Esophagus squamous epithelium (tissue), 5 donors: ENCODE measurements at places on chromosomes 2 and 18.

DNA sequence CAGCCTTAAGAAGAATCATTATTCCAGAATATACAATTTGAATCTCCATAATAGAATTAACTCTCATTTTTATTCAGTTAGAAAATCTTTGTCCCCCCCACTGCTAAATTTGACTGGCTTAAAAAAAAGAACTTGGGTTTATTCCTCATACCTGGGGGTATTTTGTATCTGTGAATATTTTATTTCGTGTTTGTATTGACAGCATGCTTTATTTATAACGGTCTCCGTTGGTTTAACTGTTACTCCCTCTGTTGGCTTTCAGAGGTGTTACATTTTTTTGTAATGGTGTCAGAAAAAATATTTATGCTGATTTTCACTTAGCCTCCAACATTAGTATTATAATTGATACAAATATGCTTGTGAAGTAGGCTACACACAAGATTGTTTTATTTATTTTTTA lies 109.1 kb downstream of the HAUS1 start:
- DNase-seq: no peak
- H3K4me3 ChIP-seq: no peak overlapping the region
- peaks cover 6% of the 10 kb centered on the region for H3K36me3 ChIP-seq
- H3K27me3 ChIP-seq: no peaks in the 10 kb centered on the region

GRCh38 chr2:134282629-134283400 lies 28.9 kb downstream of the MGAT5 start:
- no peaks in the 10 kb centered on the region for H3K27me3 ChIP-seq
- no peaks in the 10 kb centered on the region for H3K36me3 ChIP-seq
- DNase-seq: no peak
- H3K4me3 ChIP-seq: no peak overlapping the region
- H3K27ac ChIP-seq: no peak overlapping the region
- H3K4me1 ChIP-seq: peaks cover 5% of the 10 kb centered on the region

DNA sequence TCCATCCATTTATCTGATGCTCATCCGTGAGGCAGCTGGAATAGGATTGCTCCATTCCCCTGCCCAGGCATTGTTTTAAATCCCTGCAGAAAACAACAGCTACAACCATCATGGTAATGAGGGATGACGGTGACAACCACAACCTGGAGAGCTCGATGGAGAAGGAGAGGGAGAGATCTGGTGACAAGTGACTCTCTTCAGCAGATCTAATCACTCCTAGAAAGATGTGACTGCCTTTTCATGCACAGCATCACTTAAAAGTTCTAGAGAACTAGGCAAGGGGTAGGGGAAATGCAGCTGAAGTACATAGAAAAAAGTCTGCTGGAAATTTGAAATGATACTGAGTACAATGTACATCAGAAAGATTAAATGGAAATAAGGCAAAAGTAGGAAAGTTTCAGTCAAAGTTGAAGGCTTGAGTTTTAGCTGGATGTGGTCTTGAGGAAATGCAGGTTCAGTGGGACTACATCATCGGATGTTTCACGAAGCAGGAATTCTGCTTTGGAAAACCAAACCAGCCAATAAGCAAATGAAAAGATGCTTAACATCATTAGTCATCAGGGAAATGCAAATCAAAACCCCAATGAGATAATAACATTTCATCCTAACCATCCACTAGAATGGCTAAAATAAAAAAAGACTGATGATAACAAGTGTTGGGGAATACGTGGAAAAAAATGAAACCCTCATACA lies 6.8 kb upstream of the ARHGAP25 start:
- no peaks in the 10 kb centered on the region for H3K27me3 ChIP-seq
- DNase-seq: no peak
- peaks cover 13% of the 10 kb centered on the region for H3K4me1 ChIP-seq
- H3K36me3 ChIP-seq: no peaks in the 10 kb centered on the region
- H3K27ac ChIP-seq: no peak overlapping the region

- no peak for DNase-seq
- H3K27me3 ChIP-seq: no peaks in the 10 kb centered on the region
- H3K27ac ChIP-seq: no peak overlapping the region
- H3K4me1 ChIP-seq: no peaks in the 10 kb centered on the region
Measured at GRCh38 chr2:168757223-168757622, 45.2 kb upstream of the NOSTRIN start.

DNA sequence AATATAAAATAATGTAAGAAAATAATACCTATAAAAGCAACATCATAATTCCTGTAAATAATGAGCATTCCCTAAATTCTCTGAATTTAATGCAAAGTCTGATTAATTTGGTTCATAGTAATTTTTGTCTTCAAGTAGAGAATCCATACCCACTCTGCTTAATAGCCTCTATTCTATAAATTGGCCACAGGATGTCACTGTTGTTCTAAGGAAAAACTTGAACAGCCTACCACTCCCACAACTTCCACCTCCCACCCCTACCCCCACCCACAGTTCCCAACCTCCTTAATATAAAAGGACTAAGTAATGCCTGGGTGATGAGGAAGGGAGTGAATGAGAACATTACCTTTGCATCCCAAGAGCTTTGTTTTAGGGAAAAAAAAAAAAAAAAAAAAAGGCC lies 27.2 kb upstream of the BBS5 start:
- no peak for DNase-seq
- no peaks in the 10 kb centered on the region for H3K4me1 ChIP-seq
- H3K27me3 ChIP-seq: no peaks in the 10 kb centered on the region

GRCh38 chr2:51695531-51695930 lies 663.6 kb upstream of the NRXN1 start:
- no peak overlapping the region for H3K27ac ChIP-seq
- H3K36me3 ChIP-seq: no peaks in the 10 kb centered on the region
- no peak overlapping the region for H3K4me3 ChIP-seq

GRCh38 chr18:7609617-7610016 lies 42.5 kb downstream of the PTPRM start:
- H3K4me3 ChIP-seq: no peak overlapping the region
- peaks cover 23% of the 10 kb centered on the region for H3K4me1 ChIP-seq
- no peaks in the 10 kb centered on the region for H3K36me3 ChIP-seq
- no peak overlapping the region for H3K27ac ChIP-seq

DNA sequence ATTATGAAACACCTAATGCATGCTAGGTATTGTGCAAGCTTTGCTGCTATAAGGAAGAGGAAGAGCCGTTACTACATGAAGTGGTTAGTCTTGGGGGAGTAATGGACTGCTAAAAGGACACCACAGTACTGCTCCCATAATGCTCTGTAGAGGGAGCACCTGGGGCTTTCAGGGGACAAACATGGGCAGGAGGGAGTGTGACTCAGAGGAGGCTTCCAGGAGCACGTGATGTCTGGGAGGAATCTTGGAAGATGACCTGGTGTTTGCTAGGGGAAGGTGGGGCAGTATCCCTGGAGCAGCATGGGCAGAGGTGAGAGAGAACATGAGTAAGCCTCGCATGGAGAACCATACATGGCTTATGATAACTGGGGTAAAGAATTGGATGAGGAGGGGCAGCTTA lies 18.8 kb downstream of the MAPK4 start:
- H3K4me1 ChIP-seq: no peaks in the 10 kb centered on the region
- H3K27ac ChIP-seq: no peak overlapping the region
- peaks cover 13% of the 10 kb centered on the region for H3K27me3 ChIP-seq
- no peak for DNase-seq

GRCh38 chr18:32542221-32542798 lies 71.6 kb upstream of the GAREM1 start:
- no peaks in the 10 kb centered on the region for H3K36me3 ChIP-seq
- no peak for DNase-seq
- H3K27me3 ChIP-seq: no peaks in the 10 kb centered on the region
- no peaks in the 10 kb centered on the region for H3K4me1 ChIP-seq

- peak overlapping the region; percentile 3 for H3K27ac ChIP-seq
- no peak for DNase-seq
- no peaks in the 10 kb centered on the region for H3K36me3 ChIP-seq
- H3K4me1 ChIP-seq: peaks cover 9% of the 10 kb centered on the region
- no peak overlapping the region for H3K4me3 ChIP-seq
Measured at GRCh38 chr2:162258169-162258568, 14.9 kb upstream of the FAP start.

DNA sequence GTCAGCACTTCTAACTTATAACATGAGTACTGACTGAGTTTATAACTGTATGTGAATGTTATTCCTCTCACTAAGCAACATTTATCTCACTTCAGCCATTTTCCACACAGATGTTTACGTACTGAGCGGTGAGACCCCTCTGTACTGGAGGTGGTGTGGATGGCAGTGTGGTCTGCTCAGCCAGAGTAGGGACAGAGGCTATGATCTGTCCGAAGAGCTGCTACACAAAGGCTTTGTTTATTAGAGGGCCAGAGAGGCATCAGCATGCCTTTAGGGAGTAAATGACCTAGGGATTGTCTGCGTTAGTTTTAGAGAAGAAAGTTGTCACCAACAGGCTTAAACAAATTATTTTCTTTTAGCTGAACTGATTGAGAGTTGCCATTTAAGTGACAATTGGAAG lies 23.2 kb upstream of the TACR1 start:
- no peak for DNase-seq
- no peaks in the 10 kb centered on the region for H3K4me1 ChIP-seq
- no peaks in the 10 kb centered on the region for H3K36me3 ChIP-seq
- H3K27me3 ChIP-seq: no peaks in the 10 kb centered on the region

GRCh38 chr2:175679728-175680127 lies 322.3 kb downstream of the LNPK start:
- H3K27ac ChIP-seq: no peak overlapping the region
- no peak overlapping the region for H3K4me3 ChIP-seq
- H3K4me1 ChIP-seq: no peaks in the 10 kb centered on the region
- H3K27me3 ChIP-seq: no peaks in the 10 kb centered on the region

GRCh38 chr2:217063238-217063755 lies 203.4 kb upstream of the TNP1 start:
- H3K36me3 ChIP-seq: no peaks in the 10 kb centered on the region
- H3K27me3 ChIP-seq: no peaks in the 10 kb centered on the region
- H3K27ac ChIP-seq: no peak overlapping the region
- H3K4me3 ChIP-seq: no peak overlapping the region
- peaks cover 13% of the 10 kb centered on the region for H3K4me1 ChIP-seq

DNA sequence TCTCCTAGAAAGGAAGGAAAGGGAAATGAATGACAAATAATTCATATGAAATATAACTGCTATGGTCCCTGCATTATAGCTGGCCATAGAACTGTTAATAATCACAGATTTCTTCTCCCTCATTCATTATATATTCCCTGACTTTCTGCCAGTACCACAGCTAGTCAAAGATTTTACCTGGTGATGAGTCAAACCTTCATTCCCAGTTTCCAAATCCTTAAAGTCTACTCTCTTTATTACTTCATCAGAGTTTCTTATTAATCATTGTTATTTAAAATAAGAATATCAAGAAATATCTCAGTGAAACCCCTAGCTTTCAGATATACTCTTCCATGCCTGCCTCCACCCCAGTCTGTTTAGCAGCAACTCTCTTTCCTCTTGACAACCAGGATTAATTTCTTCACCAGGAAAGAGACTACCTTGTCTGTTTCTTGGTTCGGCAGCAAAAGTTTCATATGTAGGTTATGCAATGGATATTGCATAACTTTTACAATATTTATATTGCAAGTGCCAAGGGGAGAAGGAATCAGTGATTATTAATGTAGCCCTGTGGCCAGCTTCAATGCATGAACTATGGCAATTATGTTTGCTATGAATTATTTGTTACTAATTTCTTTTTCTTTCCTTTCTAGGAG lies 533.8 kb downstream of the FBXO15 start:
- no peaks in the 10 kb centered on the region for H3K27me3 ChIP-seq
- H3K27ac ChIP-seq: no peak overlapping the region
- H3K4me1 ChIP-seq: no peaks in the 10 kb centered on the region
- DNase-seq: no peak
- no peaks in the 10 kb centered on the region for H3K36me3 ChIP-seq
- H3K4me3 ChIP-seq: no peak overlapping the region

- H3K4me1 ChIP-seq: no peaks in the 10 kb centered on the region
- no peak overlapping the region for H3K27ac ChIP-seq
- no peaks in the 10 kb centered on the region for H3K36me3 ChIP-seq
- no peaks in the 10 kb centered on the region for H3K27me3 ChIP-seq
Measured at GRCh38 chr2:15010346-15010745, 377.8 kb downstream of the LRATD1 start.

- H3K27ac ChIP-seq: no peak overlapping the region
- no peaks in the 10 kb centered on the region for H3K4me1 ChIP-seq
- H3K36me3 ChIP-seq: no peaks in the 10 kb centered on the region
- no peak overlapping the region for H3K4me3 ChIP-seq
- H3K27me3 ChIP-seq: no peaks in the 10 kb centered on the region
- no peak for DNase-seq
Measured at GRCh38 chr18:28110924-28111323, 66.0 kb downstream of the CDH2 start.
